Right ventricle myocardium superior (tissue), 1 donor: ENCODE measurements at places on chromosomes 3 and 15. TPM values are rescaled to one million over a fixed set of nuclear protein-coding genes. Genes with fewer than 3 reads are reported as not detected.
A peak's percentile ranks its signal among the peaks of the same experiment; 100 is the strongest.

Gene TMEM45A
- total RNA-seq = 3.6 TPM

Gene FBLN2
- 69.7 TPM for total RNA-seq

DNA sequence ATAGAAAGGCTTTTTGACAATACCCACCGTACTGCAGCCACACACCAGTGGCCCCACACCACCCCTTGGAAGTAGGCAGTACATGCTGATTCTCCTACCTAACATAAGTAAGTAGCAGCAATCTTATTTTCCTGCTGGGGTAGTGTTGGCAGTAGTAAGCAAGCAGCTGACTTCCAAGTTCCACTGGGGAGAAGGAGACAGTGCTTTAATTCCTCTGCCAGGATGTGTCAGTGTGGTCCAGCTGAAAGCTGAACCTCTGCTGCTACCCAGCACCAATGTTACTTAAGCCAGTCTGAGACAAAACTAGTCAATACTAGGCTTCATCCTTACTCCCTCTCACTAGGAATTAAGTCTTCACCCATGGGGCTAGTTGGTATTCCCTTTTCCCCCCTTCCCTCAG lies 74.7 kb downstream of the DZIP3 start:
- DNase-seq = no peak

DNA sequence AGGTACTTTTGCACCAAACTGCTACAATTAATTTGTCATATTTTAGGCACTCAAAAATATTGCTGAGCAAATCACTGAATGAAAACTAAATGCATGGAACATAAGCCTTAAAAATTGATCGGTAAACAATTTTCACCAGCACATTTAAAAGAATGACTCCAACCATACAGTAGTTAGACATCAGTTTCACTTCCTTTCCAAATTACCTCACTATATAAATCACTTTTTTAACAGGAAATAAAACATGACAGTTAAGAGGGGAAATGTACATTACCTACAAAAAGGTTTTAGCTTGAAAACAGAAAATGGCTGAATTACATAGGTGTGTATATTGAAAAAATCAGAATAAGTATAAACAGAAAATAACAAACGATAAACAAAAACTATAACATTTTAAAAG lies 108.4 kb downstream of the SERPINI1 start:
- DNase-seq = no peak

DNA sequence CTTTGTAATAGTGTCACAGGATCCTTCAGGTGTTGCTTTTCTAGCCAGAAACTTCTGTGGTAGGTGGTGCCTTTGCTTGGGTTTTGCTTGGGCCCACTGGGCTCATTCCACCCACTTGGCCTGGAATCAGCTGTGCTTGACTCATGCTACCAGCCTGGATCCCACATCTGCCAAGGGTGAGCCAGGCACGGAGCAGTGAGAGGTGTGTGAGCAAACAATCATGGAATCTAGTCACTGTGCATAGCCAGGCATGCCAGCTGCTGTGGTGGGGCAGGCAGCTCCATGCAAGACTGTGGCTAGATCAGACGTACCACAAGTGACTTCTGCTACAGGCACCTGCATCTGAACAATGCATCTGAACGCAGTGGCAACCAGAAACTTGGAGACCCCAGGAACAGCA lies 275.9 kb downstream of the UBE2E2 start:
- DNase-seq = no peak

DNA sequence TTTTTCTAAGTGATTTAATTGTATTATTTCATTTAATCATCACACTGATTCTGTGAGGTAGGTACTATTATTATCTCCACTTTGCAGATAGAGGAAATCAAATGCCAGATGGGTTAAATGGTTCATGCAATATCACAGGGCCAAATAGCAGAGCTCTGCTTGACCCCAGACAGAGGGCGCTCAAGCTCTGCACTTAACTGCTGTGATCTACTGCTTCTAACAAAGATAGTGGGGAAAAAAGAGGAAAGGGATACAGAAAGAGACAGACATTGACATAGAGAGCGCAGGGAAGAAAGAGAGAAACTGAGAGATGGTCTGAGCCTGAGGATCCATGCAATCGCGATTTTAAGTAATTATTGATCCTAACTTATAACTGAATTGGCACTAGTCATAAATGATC lies 279.1 kb upstream of the THRB start:
- DNase-seq = peak; percentile 39

DNA sequence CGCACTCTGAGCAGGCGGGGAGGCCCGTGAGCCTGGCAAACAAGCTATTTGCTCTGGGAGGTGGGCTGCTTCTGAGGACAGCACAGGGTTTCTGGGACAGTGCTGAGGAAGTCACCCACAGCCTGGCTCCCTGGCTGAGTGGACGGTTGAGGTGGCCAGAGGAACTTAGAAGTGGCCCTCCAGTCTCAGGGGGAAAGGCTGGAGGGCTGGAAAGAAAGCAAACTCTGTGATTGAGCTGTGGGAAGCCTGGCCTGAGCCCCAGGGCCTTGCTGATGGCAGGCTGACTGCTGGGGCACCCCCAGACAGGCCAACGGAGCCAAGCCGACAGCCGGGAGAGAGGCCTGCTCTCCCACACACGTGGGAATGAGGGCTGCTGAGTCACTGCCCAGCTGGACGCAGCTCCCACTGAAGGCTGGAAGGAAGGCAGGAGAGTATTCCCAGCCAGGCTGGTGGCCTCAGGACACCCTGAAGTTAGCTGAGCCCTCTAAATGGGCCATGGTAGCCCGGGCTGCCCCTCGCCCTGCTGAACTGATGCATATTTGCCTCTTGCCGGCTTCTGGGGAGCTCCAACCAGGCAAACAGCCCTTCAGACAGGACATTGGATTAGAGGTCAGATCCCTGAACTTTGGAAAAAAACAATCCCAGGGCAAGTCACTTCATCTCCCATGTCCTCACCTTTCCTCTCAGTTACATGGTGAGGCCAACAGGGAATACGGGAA lies 98.0 kb upstream of the TLE3 start:
- peak; percentile 88 for DNase-seq

- no peak for DNase-seq
These were observed 40.4 kb upstream of the C15orf39 start for GRCh38 chr15:75161106-75161916.

DNA sequence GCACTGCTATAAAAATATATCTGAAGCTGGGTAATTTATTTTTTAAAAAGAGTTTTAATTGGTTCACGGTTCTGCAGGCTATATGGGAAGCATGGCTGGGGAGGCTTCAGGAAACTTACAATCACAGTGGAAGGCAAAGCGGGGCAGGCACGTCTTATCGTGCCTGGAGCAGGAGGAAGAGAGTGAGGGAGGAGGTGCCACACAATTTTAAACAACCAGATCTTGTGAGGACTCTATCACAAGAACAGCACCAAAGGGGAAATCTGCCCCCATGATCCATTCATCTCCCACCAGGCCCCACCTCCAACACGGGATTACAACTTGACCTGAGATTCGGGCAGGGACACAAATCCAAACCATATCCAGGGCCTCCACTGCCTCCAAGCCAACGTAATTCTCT lies 75.0 kb downstream of the MCF2L2 start:
- DNase-seq = no peak
